ENCODE measurements at places on chromosomes 2 and 18.

GRCh38 chr2:190119257-190119656 is 56.7 kb upstream of the MSTN start:
- no peak for DNase-seq

DNA sequence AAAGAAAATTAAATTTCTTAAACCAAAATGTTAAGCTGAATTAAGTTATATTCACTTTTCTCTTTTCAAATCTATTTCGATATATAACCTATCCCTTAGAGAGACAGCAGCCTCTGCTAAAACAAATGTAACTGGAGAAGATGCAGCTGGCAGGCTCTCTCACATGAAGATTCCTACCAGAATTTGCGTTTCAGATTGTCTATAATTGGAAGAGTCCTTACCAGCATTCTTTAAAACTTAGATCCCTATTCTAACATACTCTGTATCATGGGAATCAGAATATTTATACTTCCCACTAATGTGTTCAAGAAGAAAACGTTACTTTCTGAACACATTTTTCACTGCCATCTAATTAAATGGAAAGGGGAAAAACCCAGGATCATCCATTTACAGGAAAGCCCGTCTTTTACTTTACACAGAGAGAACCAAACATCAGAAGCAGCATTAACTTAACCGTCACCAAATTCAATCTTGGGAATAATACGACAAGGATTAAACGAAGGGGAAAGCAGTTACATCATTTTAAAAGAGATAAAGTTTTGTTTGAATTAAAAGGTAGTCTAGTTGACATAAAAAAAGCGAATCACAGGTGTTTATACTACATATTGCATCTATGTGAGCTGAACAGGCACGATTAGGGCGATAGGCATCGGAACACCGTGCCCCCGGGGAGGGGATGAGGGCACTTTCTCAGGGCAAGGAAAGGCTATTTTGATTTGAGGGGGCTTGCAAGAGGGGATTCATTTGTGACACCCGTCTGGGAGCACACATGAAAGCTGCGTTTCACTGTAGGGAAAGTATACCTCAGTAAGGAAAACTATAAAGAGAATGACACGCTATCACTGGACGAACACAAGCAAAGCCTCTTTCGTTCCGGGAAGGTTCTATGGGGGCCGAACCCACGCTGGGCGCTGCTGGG is 1.3 kb downstream of the PTPN2 start:
- no peak for DNase-seq

DNA sequence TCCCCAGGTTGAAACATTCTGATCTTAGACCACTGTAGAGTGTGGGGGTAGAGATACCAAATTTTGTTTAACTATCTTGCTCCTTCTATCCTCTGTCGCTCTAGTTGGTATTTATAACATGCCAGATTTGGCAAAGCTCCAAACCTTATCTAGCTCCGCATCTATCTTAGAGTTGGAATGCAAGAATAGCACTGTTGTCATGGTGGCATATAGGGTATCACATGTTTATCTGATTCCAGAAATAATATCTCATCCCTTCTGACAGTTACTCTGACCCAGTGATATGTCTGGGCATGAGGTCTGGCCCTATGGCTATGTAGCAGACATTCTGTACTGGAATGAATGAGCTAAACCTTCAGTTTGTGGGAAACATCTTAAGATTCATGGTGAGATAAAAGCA is 51.7 kb downstream of the CABYR start:
- DNase-seq = no peak

- DNase-seq = no peak
Observed at GRCh38 chr2:179569831-179570233, 291.6 kb downstream of the ZNF385B start.

DNA sequence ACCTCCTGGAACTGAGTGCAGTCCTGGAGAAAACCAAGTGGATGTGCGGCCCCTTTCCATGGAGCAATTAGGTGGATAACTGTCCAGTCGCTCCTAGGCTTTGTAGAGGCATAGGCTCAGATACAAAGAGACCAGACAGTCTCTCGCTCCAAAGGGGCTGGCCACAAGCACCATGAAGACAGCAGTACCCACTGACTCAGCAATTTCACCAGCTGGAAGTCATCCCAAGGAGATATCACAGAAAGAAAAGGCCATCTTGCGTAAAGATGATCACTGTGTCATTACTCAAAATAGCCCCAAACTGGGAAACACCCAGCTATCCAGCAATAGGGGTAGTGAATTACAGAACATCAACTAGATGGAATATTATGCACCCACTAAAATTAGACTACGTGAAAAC is 161.2 kb downstream of the MSH2 start:
- DNase-seq = no peak

DNA sequence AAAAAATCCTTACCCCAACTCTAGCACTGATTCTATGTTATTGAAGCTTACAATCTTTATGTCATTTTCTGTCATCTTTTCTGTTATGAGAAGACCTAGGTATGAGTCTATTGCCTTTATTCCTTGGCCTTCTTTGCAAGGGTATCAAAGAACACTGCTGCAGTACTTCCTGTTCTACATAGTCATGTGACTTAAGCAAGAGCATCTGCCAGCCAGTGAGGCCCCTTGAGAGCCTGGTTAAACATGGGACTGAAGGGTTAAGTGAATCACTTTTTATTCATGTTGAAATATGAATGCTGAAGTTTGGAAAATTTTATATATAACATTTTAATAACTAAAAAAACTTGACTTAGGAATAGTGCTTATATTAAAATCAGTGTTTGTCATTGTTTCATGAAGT is 844 bp upstream of the CPS1 start:
- DNase-seq = no peak

- DNase-seq = no peak
Observed at GRCh38 chr2:9675415-9676351, 44.9 kb upstream of the YWHAQ start.

GRCh38 chr2:20563833-20564232 is 87.1 kb downstream of the HS1BP3 start:
- DNase-seq = no peak

- DNase-seq = no peak
Observed at GRCh38 chr2:32271063-32271462, 6.4 kb upstream of the NLRC4 start.

- DNase-seq = no peak
Observed at GRCh38 chr18:74631623-74632350, 34.1 kb downstream of the ZNF407 start.
